ENCODE measurements at places on chromosomes 7 and 10.

DNA sequence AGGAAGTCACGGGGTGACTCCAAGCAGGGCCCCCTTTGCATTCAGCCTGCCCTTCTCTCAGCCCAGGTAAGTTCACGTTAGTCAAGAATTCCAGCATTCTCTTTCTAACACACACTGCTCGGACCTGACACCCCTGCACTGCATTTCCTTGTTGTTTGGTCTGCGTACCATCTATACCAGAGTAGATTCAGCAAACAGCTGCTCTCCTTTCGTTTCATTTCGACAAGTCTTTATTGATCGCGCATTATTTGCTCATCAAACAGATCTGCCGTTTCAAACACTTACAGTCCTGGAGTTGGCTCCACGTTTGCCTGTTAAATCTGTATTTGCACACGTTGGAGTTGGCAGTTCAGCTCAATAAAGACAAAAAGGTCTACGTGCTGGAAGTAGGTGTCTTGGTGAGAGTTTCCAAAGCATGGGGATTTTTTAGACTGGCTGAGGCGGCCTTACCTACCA, 495.1 kb downstream of the RPS24 start:
- no peak for DNase-seq

GRCh38 chr7:50598460-50599343, 33.5 kb upstream of the DDC start:
- DNase-seq: no peak

- no peak for DNase-seq
Observed at GRCh38 chr10:108801220-108801619, 1122.1 kb downstream of the XPNPEP1 start.

- DNase-seq: no peak
Observed at GRCh38 chr7:39433550-39433949, 132.7 kb upstream of the YAE1 start.

DNA sequence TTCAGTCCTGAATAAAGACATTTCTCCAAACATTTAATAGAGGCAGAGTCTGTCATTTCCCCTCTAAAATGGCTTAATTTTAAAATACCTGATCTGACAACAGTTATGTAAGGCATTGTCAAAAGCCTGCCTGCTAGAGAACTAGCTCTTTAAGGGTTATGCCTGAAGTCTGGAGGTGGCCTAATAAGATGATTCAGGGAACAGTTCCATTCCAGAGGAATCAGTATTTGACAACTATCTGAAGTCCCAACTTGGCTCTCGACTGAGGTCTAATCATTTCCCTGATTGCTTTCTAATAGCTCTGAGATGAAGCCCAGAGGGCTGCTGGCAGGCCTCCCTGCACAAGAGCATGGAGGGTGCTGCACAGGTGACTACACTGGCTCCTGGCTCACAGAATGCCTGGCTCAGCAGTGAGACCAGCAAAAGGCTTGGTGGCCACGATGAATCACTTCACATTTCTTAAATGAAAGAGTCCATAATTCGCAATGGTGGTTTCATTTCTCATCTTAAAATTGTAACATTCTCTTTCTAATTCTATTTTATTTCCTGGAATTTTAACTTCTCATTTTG, 509.6 kb upstream of the POM121L12 start:
- peak; percentile 4 for DNase-seq

DNA sequence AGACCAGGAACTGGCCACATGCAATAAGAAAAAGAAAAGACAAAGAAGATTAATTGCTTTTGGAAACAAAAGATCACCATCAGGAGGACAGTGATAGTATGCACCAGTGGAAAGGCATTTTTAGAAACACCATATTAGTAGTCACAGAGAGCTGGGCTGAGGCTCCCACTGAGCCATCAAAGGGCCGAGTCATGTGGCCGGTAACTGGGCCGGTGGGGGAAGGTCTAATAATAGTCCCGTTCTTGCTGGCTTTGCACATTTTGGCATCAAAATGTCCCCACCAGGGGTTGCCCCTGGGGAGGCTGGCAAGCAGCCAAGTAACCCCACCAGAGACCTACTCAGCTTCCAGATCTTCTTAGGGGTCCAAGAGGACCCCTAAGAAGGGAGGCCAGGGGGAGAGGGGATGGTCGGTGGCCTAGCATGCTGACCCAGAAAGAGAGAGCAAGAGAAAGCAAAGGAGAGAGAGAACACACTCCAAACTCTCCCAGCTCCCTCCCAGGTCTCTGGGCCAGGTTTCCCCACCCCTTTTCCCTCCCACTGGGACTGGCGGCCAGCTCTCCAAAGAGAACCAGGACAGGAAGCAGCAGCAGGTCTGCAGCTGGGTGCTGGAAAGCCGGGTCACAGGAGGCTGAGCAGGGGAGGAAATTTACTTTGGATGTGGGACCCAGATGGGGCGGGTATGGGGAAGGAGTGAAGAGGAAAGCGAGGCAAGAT, 70.2 kb upstream of the FGFR2 start:
- peak; percentile 56 for DNase-seq

Measured in astrocyte of the hippocampus (primary cell).